ENCODE measurements at places on chromosomes 3 and 15. TPM values are rescaled to one million over a fixed set of nuclear protein-coding genes. Genes with fewer than 3 reads are reported as not detected.

Gene PCSK6
- total RNA-seq: 0.52 TPM

Gene PLA2G4F
- not detected for total RNA-seq

DNA sequence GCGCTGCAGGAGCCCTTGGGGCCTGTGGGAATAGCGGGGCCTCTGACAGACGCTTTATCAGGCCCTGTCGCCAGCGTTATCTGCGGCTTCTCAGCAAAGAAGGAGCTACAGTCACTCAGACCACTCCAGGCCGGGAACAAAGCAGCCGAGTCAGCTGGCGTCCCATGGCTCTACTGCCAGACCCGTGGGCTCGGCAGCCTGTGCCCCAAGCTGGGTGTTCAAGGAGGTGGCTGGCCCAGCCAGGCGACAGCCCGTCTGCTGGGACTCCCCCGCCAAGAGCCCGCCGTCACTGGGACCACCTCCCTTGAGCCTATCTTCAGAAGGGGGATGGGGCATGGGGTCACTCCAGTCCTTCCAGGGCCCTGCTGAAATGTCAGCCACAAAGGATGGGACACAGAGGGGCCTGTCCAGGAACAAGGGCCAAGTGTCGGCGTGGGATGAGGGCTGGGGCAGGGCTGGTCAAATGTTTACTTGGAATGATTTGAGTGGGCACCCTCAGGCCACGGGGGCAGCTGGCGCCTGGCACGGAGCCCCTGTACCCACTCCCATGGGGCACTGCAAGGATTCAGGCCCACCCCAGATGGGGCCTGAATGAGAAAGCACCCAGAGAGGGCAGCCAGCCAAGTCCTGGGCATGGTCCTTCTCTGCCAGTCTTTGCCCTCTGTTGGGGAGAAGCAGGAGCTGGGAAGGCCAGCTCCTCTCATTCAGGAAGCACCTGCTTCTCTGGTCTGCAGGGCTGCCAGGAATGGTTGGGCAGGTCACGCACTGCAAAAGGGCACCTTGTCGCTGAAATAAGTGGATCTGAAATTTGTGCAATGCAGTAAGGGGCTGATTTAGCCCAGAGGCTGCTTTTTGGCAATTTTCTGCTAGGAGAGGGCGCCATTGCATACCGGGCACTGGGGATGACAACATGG, 148.3 kb downstream of the SMAD6 start:
- no peak for DNase-seq

Gene POTEB2
- not detected for total RNA-seq

DNA sequence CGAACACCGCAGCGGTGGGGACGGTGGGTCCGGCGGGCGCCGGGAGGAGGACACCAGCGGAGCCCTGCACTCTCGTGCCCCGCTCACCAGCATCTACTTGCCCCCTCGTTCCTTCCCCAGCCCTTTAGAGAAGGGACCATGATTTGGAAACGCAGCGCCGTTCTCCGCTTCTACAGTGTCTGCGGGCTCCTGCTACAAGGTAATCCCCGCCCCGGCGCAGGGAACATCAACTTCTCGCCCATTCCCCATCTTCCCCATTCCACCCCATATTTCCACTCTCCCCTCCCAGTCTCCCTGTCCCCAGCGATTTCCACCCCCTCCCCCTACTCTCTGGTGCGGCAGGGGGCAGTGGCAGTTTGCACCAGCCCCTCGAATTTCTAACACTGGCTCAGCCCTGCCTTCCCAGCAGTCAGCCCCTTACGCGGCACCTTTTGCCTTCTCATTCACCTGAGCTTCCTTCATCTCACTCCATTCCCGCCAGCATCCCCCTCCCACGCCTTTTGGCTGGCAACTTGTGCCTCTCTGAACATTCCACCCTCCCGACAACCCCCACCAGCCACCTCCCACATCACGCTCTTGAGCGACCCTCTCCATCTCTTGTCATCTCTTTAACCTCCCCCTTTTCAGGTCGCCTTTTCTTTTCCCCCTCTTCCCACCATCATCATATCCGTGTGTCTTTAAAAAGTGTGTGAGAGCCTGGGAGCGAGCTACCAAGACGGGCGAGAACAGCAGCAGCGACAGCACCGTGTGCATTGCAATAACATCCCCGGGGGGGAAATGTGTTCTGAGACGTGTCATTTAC, 882 bp downstream of the CADM2 start:
- DNase-seq: no peak

Gene TMOD2
- total RNA-seq: 5.8 TPM

- DNase-seq: no peak
These were observed 35.0 kb upstream of the DENND4A start for GRCh38 chr15:65827065-65827464.

DNA sequence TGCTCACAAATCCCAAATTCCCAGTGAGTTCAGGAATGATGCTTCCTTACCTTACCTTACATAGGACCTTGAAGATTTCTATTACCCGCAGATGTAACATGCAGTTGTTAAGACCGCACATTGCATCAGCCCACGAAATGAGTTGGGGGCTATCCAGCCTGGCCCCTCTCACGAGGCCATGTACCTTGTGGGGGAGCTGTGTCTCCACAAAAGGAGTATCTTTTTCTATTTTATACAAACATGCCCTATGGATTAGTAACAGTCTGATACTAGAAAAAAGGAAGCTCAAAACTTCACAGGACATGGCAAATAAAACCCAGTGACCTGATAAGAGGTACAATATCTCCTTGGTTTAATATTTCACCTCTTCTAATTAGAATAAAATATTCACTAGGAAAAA, 1086.8 kb upstream of the CFAP20DC start:
- DNase-seq: no peak

DNA sequence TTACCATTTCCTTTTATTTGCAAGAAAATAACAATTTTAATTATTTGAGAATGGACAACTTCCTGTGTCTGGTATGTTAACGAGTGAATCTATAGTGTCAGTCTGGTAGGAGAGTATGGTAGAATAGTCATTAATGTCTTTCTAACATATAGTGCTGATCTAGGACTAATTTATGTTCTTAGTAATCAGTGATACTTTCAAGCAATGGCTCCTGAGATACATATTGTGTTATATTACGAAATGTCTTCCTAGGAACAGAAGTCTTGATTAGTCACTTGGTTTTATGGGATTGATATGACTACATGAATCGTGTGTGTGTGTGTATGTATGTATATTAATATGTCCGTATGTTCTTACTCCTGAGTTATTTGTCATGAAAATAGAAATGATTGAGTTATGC, 66.6 kb upstream of the PAQR5 start:
- peak; percentile 45 for DNase-seq

DNA sequence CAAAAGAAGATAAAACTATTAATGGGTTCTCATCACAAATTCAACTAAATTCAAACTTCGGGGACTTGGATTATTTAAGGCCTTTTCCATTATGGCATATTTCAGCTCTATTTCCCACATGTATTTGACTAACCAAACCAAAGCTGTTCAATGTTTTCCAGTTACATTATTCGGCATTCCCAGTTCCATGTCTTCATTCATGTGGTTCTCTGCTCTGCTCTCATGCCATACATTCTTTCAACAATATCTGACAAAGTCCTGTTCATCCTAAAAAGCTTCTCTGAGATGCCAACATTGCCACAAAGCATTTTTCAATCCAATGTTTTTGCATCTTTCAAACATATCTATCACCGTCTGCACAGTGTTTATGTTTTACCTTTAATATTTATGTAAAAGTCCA, 141.4 kb downstream of the GREM1 start:
- DNase-seq: no peak

- peak; percentile 36 for DNase-seq
These were observed 117.0 kb downstream of the IMPG2 start for GRCh38 chr3:101203411-101203810.

DNA sequence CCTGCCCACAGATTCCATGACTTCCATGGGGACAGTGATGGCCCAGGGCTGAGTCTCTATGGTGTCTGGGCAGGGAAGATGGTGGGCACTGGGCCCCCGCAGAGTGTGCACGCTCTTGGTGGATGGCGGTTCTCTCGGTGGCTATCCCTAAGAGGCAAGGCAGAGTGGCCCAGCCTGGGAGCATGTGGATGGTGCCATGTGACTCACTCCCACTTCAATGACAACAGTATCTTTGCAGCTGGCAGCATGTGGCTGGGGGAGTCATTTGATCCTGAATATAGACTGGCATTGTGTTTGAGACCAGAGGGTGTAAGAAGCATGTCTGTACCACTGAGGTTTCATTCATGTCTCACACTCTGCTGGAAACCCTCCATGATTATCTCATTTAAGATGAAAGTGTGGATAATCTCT, 101.2 kb downstream of the CORO2B start:
- DNase-seq: no peak

Gene LTF
- not detected for total RNA-seq

DNA sequence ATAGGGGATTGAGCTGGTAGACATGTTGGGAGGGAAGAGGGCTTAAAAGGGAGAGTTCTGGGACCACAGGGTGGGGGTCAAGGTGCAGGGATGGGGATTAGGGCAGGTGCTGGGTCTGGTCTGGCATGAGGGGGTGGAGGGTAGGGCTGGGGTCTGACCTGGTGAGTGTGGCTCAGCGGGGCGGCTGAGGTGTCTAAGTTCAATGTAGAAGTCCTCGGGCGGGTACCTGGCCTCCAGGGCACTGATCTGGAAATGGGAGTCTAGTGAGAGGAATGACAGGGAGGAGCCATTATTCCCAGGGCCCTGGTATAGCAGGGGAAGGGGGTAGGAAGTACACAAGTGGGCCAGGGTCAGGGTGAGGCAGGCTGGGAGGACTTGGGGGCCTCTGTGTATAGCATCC, 39.6 kb downstream of the RAB11A start:
- DNase-seq: no peak

GRCh38 chr3:193829781-193830180, 236.8 kb downstream of the OPA1 start:
- peak; percentile 81 for DNase-seq

DNA sequence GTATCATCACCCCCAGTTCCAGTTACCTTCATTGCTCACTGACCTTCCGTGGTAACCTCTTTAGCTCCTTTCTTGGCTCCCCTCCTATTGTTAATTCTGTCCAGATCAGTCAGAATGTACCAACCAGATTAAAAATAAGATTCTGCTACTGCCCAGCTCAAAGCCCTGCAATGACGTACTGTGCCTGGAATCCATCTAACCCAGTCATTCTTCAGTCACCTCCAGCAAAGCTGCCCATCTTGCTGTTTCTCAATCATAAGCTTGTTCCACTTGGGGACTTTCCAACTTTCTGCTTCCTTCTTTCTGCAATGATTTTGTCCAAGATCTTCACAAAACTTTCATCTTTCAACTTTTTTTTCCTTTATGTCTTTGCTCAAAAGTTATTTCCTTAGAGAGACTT, 512.0 kb upstream of the ZNF385D start:
- DNase-seq: peak; percentile 7

Gene CHDH
- total RNA-seq: under 0.01 TPM

Measured in LHCN-M2 (cell line).